ENCODE measurements at places on chromosomes 11 and 22. TPM values are rescaled to one million over a fixed set of nuclear protein-coding genes. Genes with fewer than 3 reads are reported as not detected.

DNA sequence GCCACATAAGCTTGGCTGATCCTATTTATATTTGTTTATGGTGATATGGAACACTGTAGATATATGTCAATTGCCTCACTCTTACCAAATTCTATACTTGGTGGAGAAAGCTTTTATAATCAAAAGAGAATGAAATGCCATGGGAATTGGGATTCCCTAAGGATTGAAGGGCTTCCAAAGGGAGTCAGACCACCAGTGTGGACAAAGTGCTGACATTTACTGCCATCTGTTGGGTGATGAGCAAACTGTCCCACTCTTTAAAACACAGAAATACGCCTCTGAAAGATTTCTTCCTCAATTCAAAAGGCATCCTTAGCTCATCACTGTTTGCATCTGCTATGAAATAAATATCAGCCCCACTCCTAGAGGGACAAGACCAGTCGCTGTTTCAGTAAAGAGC is 7.1 kb downstream of the SLC1A2 start:
- no peaks in the 10 kb centered on the region for H3K4me1 ChIP-seq
- peaks cover 18% of the 10 kb centered on the region for H3K27me3 ChIP-seq
- DNase-seq: no peak
- H3K27ac ChIP-seq: no peak overlapping the region
- no peak overlapping the region for H3K4me3 ChIP-seq

DNA sequence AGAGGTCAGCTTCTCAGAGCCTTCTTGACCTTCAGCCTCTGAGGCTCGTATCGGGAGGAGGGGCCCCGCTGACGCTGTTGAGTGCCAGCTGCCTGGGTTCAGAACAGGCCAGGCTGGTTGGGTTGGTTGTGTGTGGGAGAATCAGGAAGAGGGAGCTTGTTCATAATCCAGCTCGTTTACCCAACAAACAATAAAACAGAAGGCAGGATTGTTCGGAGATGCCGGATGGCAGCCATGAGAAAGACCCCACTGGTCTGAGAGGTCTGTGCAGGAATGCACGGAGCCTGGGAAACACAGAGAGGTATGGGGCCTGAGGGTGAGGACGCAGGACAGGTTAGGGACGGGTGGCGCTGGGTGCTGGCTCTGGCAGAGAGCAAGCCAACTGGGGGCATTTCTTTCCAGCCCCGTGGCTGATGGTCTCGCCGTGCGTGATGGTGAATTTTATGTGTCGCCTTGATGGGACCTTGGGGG is 31.6 kb upstream of the SHANK2 start:
- no peaks in the 10 kb centered on the region for H3K4me1 ChIP-seq
- no peak for DNase-seq

DNA sequence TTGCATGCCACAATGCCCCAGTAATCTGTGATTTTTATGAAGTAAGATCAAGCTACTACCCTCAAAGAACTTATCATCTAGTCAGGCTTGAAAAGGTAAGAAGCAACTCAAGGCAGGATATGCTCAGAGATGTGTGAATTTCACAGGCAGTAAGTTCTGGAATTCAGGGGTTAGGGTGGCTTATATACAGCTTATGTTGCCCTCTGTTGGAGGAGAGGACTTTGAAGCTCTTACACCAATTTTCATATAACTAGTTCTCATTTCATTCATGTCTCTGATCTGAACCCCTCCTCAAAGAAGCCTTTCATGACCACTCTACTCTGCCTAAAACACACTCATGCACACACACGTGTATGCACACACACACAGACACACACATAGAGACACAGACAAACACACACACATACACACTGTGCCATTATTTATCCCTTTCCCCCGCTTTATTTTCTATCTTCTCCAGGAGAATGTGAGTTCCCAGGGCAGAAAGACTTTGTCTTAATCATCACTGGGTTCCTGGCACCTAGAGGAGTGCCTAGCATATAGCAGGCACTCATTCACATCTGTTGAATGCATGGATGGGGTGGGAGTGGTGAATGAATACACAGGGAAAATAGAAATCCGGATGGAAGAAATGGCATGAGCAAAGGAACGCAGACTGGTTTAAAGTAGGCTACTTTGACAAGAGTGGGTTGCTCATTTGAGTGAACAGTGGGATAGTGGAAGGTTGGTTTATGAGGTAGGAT is 220.7 kb upstream of the ZBED5 start:
- no peaks in the 10 kb centered on the region for H3K27me3 ChIP-seq
- H3K27ac ChIP-seq: no peak overlapping the region
- no peaks in the 10 kb centered on the region for H3K36me3 ChIP-seq
- DNase-seq: no peak

The FAM227A gene
- 0.29 TPM for total RNA-seq

The OR2AG1 gene
- total RNA-seq: not detected

The OR52E8 gene
- total RNA-seq: not detected
